ENCODE measurements at places on chromosomes 12 and 14. TPM values are rescaled to one million over a fixed set of nuclear protein-coding genes. Genes with fewer than 3 reads are reported as not detected.

- no peak overlapping the region for H3K27ac ChIP-seq
- no peaks in the 10 kb centered on the region for H3K4me1 ChIP-seq
- H3K36me3 ChIP-seq = no peaks in the 10 kb centered on the region
- no peaks in the 10 kb centered on the region for H3K27me3 ChIP-seq
Measured at GRCh38 chr12:98856897-98857540, 211.9 kb downstream of the APAF1 start.

Gene PDE3A
- 7.9 TPM for polyA plus RNA-seq

GRCh38 chr14:49505041-49505766, 81.0 kb downstream of the RPS29 start:
- peaks cover 6% of the 10 kb centered on the region for H3K27me3 ChIP-seq
- no peak overlapping the region for H3K4me3 ChIP-seq
- no peak overlapping the region for H3K27ac ChIP-seq
- no peaks in the 10 kb centered on the region for H3K36me3 ChIP-seq
- no peak for DNase-seq
- H3K4me1 ChIP-seq = no peaks in the 10 kb centered on the region

Gene GLIPR1L2
- polyA plus RNA-seq = 2.8 TPM

GRCh38 chr12:124248941-124249825, 45.7 kb upstream of the RFLNA start:
- peak; percentile 39 for DNase-seq
- no peak overlapping the region for H3K4me3 ChIP-seq
- H3K36me3 ChIP-seq = no peaks in the 10 kb centered on the region
- H3K27me3 ChIP-seq = no peaks in the 10 kb centered on the region
- peaks cover 24% of the 10 kb centered on the region for H3K4me1 ChIP-seq

Gene KIF26A
- polyA plus RNA-seq = 18.3 TPM

GRCh38 chr12:7150356-7150755, 20.2 kb downstream of the CLSTN3 start:
- no peak overlapping the region for H3K27ac ChIP-seq
- no peaks in the 10 kb centered on the region for H3K36me3 ChIP-seq
- no peaks in the 10 kb centered on the region for H3K27me3 ChIP-seq
- no peak for DNase-seq
- H3K4me3 ChIP-seq = no peak overlapping the region

DNA sequence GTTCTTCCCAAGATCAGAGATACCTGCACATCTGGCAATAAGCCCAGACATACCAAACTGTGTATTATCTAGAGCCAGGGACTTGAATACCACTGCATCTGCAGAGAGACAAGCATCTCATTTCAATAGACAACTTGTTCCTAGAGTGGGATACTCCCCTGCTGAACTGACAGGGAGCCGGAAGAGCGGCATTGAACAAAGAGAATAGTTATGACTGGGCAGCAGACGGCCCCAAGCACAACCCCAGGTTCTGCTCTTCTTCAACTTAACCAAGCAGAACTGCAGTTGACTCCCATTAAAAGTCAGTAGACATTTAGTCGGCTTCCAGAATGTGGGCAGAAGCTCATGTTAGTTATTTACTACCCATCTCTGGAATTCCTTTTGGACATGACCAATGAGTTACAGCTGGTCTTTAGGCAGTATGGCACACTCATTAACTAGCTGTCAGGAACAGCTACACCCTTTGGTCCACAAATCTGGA, 112.9 kb downstream of the HMGA2 start:
- no peak overlapping the region for H3K27ac ChIP-seq
- DNase-seq = no peak
- H3K4me3 ChIP-seq = no peak overlapping the region
- H3K36me3 ChIP-seq = no peaks in the 10 kb centered on the region

All from left lung (tissue), 14 donors.